ENCODE measurements at places on chromosomes 12 and 14.

DNA sequence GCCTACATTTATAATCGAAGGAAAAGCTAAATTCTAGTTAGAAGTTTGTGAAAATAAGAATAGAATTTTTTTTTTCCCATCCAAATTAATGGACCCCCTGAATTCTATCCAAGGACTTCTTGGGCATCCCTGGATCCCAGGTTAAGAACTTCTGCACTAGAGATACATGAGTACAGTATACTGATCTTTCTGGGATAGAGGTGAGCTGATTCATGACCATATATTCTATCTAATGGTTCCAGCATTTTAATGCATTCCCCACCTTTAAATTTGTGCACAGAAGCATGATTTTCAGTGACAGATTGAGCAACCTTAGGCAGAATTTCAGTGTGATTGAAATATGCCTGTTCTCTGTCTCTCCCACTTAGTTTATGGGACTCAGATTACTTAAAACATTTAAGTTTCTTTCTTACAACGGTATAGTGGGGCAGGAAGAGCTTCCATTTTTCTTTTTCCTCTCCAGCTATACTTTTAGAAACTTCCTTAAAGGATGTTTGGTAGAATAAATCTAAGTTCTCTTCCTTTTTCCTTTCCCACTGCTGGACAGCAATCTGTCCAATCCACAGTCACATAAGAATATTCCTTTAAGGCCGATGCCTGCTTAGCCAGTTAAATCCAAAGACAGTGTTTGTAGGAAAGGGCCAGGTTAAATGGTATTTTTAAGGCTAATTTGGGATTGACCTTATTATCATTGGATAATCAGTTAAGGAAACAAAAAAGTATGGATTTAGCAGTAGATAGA, 6.7 kb downstream of the MDM2 start:
- DNase-seq, result no peak

GRCh38 chr14:31968956-31969698, 108.0 kb upstream of the ARHGAP5 start:
- DNase-seq, result no peak

- DNase-seq, result no peak
These were observed 72.2 kb downstream of the FBXW8 start for GRCh38 chr12:116982791-116983411.

DNA sequence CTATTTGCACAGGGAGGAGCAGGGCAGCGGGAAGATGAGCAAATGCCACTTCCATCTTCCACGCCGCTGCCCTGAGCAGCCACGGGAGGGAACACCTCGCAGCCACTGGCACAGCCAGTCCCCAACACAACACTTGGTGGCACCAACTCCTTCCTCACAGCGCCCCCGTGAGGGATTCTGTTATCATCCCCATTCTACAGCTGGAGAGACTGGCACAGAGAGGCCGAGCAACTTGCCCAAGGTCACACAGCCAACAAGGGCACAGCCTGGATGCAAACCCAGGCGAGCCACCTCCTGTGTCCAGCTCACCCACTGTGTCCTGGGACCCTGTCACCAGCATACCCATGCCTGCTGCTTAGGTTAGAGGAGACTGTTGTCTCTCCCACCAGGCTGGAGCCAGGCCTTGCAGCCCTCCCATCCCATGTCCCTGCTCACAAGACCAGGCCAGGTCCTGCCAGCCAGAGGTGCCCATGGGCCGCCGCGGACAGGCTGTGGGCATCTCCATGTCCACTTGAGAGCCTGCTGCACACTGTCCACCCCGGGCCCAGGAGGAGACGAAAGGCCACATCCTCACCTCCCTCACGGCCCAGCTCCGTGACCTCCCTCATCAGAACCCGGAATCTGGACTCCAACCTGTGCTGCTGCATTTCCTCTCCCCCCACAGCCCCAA, 57.0 kb downstream of the NCOR2 start:
- DNase-seq, result no peak

GRCh38 chr12:8696442-8697090, 1.2 kb upstream of the RIMKLB start:
- no peak for DNase-seq

- no peak for DNase-seq
These were observed 21.4 kb upstream of the CEP170B start for GRCh38 chr14:104843442-104844305.

GRCh38 chr12:34097213-34097612, 74.9 kb downstream of the ALG10 start:
- DNase-seq, result no peak

GRCh38 chr12:95220726-95221125, 3.1 kb downstream of the VEZT start:
- DNase-seq, result no peak

DNA sequence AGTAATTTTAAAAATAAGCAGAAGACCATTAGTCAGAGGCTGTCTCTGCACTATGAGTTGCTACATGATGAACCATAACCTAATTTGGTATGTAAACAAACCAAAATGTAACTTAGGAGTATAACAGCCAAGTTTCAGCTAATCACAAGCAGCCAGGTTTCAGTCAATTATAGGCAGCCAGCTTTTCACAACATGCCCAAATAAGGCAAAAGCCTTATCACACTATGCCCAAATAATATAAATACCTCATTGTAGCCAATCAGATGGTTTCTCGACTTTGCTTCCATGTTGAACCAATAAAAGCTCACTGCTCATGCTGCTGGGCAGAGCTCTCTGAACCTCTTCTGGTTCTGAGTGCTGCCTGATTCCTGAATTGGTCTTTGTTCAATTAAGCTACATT, 38.6 kb downstream of the GARIN6 start:
- no peak for DNase-seq

- no peak for DNase-seq
These were observed 2.0 kb downstream of the WNT5B start for GRCh38 chr12:1630827-1631591.

DNA sequence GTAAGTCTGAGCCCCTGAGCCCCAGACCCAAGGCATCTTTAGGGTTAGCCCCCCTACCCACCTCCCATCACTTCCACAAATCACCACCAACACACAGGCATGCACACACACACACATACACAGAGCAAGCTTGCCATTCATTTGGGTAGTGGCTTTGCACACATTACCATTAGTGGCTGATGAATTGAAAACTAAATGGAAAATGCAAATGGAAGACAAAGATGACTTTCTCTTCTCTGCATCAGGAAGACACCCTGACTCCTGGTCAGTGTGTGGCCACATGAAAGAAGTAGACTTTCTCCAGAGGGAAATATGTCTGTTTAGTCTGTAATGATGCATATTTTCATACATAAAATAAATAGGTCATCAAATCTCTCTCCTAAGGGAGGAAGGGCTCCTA, 55.2 kb downstream of the CCDC60 start:
- no peak for DNase-seq

- DNase-seq, result no peak
These were observed 132.7 kb upstream of the PARP11 start for GRCh38 chr12:4005851-4006430.

GRCh38 chr12:78018171-78018910, 187.6 kb downstream of the NAV3 start:
- DNase-seq, result no peak

DNA sequence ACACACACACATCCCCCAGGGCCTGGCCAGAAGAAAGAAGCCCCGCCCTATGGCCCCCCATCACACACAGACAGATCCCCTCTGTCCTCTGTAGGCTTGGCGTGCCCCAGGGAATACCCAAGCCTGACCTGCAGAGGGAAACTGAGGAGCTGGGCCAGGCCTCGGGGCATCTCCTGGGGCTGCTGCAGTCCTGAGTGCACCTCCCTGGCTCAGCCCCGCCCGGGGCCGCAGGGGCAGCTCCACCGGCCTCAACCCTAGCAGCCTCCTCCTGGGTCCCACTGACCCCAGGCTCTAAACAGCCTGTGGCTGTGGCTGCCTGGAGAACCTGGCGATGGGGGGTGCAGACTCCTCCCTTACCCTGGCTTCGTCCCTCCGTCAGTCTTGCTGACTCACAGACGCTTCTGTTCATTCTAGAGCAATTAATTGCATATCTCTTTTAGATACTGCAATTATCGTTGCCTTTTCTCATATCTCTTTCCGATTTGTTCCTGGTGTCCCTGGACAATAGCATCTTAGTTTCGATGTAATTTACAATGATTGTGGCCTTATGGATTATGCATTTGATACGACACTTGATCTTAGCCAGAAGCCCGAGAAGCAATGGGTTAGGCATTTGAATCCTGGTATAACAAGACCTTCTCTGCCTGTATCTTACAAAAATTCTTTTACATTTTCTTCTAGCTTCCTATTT, 45.8 kb upstream of the EIF5 start:
- no peak for DNase-seq

DNA sequence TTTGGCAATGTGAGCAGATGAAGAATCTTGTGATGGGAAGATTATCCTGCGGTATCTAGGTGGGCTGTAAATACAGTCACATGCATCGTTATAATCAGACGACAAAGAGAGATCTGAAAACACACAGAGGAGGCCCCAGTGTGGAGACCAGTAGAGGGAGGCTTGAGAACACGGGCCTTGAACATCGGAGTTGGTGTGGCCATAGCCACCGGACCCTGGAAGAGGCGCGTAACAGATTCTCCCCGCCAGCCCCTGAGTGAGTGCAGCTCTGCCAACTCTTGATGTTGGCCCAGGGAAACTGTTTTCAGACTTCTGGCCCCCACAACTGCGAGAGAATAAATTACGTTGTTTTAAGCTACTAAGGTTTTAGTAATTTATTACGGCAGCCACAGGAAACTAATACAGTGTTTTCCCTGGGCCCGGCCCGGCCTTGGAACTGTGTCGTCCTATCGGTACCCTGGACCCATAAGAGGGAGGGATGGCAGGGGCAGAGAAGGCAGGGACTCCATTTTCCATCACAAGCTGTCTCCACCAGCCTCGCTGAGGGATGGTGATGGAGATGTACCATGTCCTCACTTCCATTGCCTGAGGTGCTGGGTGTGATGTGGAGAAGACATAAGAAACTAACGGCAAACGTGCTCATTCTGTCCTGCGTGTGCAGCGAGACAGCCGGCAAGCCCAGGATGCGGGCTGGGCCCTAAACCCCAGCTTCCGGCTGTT, 91.6 kb downstream of the NTF3 start:
- DNase-seq, result no peak

- no peak for DNase-seq
These were observed 69.3 kb upstream of the FSCB start for GRCh38 chr14:44576356-44576755.

- DNase-seq, result no peak
These were observed 357.9 kb downstream of the BCL11B start for GRCh38 chr14:98913967-98914650.

- no peak for DNase-seq
These were observed 187.0 kb upstream of the C14orf180 start for GRCh38 chr14:104392396-104393198.

- DNase-seq, result peak; percentile 41
These were observed 13.7 kb downstream of the PGF start for GRCh38 chr14:74941676-74942097.

DNA sequence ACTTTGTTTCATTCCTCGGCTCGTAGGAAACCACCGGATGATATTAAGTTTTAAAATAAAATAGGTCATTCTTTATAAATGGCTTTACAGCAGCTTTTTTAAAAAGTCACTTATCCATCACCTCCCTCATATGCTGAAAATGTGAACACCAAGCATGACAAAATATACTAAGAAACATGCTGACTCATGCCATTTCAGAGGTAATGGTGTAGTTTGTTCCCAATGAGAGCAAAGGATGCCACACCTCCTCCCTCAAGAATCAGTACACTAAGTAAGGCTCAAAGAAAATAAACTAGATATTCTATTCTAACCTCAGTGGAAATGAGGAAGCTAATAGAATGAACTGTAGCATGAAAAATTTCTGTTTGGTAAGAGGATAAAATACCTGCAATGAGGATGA, 5.5 kb upstream of the DIO2 start:
- no peak for DNase-seq

- DNase-seq, result no peak
These were observed 264.2 kb downstream of the ALG10 start for GRCh38 chr12:34286483-34286882.

- no peak for DNase-seq
These were observed 139.8 kb downstream of the DACT1 start for GRCh38 chr14:58777541-58777979.

DNA sequence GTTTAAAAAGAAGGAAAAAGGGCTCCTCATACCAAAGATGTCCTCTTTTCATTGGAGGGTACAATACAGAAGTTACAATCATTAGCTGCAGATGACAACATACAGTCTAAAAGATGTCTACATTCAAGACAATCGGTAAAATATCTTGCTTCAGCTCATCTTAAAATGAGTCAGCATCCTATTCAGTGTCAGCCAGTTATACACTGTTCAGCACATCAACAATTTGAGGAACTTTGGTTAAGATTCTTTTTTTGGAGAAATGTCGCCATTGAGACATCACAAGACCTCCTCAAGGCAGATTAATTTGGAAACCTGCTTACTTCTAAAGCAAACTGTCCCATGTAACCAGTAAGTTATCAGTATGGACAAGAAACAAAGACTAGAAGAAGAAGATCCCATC, 100.7 kb upstream of the SLC38A4 start:
- DNase-seq, result no peak

DNA sequence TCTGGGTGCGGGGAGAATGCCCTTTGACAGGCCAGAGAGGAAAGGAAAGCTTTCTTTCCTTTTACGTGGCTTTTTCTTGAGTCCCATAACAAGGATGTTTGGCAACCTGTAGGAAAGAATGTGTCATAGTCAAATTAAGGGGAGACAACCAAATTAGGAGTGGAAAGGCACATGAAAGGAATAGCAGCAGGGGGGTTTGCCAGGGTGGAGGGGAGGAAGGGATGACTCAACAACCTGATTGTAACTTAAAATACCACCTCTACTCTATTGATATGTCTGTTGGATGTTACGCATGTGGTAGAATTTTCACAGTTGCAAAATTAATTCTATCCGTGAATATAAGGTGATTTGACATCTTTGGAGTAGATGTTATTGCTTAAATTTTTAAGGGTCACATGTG, 28.5 kb upstream of the MYBPC1 start:
- DNase-seq, result peak; percentile 5

DNA sequence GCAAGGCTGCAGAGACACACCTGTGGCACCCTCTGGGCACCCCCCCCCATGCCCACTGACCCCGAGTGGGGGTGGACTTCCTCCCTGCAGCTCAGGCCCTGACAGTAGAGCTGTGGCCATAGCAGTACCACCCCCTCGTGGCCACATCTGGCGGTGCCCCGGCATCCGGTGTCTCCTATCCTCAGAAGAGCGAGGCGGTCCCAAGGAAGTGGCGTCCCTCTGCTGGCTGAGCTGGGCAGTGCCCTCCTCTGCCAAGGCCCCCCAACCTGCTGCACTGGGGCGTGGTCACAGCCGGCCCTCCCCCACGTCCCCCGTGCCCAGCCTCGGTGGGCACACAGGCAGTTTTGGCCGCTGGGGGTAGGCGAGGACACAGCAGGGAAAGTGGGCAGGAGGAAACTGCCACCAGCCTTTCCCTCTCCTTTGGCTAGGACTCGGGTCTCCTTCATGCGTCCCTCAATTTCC, 6.0 kb upstream of the SLC6A12 start:
- peak; percentile 69 for DNase-seq
